NCI-H82 (cell line): ENCODE measurements at places on chromosomes 16 and 17.

DNA sequence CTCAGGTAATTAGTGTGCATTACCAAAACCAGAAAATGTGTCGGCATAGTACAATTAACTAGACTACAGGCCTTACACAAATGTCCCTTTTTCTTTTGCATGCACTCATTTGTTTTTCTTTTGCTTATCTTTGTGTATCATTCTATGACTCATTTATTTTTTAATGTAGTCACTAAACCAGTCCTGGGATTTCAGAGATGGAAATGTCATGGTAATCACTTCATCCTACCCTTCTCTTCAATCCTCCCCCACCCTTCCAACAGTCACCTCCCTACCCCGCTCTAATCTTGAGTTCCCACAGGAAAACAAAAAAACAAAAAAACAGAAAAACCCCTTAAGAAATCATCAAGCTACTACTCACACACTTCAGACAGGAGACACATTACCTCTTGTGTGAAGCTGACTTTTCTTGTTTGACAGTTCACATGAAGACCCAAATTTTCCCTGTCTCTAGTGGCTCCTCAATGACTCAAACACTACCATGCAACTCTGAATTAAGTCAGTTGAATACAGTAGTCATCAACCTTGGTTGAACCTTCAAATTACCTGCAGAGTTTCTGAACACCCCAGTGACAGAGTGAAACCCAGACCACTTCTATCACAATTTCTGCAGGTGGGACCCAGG is 242.4 kb upstream of the SALL1 start:
- no peak for DNase-seq

DNA sequence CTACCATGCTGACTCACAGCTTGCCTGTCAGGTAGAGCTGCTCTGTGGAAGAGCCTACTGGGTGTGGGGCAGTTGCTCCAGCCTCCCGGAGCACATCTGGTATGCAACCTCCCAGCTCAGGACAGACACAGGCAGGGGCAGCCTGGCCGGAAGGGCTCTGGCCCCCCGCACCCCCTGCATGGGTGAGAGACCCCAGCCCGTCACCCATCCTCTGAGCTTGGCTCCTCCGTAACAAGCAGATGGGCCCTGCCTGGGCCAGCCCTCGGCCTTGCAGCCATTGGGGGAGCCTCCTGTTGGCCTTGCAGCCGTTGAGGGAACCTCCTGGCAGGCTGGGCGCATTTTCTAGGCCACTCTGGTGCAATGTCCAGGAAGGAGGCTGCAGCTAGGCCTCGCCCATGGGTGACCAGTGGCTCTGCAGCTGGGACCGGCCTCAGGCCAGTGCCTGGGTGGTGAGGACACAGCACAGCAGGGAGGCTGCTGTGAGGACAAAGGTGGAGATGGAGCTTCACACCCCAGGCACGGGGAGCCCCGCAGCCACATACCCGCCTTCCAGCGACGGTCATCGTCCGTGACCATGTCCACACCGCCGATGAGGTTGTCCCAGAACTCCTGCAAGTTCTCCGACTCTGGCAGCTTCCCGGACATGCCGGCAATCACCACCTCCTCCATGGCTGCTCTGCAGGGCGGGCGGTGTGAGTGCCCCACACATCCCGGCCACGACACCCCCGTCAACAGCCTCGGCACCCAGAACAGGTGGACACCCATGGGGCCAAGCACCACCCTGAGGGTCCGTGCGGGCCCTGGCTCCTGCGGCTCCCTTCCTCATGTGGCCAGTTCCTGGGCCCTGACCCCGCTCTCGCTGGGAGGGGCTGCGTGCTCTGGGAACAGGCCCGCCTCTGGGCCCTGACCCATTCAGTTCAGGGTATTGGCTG is 2.0 kb downstream of the FASN start:
- no peak for DNase-seq

GRCh38 chr17:68343976-68344375 is 52.7 kb downstream of the ARSG start:
- no peak for DNase-seq

DNA sequence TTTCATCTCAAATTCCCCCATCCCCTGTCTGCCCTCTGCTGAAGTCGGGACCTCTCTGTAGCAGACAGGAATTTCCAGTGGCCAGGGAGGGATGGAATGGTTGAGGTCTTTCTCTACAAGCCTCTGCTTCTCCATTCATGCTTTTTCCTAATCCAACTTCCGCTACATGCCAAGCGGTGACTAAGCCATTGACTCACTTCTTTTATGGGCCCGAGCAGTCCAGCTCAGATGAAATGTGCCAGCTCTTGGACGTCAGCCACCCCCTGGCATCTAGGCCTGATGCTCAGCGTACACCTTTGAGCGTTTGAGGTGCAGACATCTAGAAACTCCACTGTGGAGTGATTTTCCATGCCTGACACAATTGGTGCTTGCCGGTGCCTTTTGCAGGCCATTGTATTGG is 40.7 kb upstream of the GPR139 start:
- DNase-seq, result no peak

- DNase-seq, result peak; percentile 54
These were observed 8.4 kb upstream of the SHCBP1 start for GRCh38 chr16:46629331-46630219.

DNA sequence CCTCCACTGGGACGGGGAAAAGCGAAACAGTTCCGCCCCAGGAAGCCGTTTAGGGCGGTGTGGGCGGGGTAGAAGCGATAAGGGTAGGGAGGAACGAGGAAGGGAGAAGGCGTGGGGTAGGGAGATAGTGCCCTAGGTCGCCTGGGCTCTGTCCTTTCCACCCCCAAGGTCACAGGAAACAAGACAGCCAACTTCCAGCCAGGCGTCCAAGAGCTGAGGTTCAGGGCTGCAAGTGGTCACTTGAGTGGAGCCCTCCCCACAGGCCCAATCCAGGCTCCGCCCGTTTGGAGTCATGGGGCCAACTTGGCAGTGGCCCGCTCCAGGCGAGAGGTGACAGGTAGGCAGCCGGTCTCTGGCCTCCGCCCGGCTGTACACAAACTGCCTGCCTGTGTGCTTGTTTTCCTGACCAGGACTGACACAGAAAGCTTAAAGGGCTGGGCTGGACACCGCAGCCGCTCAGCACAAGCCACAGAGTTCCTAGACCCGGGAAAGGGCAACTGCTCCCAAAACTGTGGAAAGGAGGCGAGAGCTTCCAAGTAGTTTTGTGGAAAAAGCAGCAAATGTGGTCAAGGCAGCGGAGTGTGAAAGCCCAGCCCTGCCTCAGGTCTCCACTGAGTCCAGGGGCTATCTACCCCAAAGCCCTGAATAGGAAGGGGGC is at the start of gene RILP:
RILP (minus strand) TSS at position 23 of the 658 bp plus-strand sequence. CDS start 62 bp downstream, outside the sequence.
- DNase-seq, result peak; percentile 74

GRCh38 chr16:85227084-85227945 is 115.0 kb upstream of the CIBAR2 start:
- peak; percentile 48 for DNase-seq
